ENCODE measurements at places on chromosomes 2 and 18.

GRCh38 chr2:31266804-31267203 lies 32.9 kb downstream of the EHD3 start:
- DNase-seq, result no peak

- no peak for DNase-seq
These were observed 50.6 kb downstream of the MAPRE2 start for GRCh38 chr18:35091841-35092240.

- no peak for DNase-seq
These were observed 336 bp downstream of the THNSL2 start for GRCh38 chr2:88170472-88170892.

DNA sequence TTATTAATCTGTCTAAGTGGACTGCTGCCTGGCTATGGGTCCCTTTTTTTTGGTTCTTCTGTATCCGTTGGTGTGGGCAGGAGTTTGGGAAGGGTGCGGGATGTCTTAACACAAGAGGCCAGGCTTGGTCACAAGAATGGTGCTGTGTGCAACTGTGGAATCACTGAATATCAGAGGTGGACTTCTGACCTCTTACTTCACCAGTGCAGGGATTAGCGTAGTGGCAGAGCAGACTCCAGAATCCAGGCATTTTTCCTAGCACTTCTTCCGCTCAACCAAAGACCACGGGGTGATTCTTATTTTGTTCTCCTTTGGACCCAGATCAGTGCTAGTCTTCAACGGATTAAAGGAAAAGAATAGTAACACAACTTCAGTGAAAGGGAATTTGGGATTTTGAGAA lies 254.3 kb upstream of the TNP1 start:
- DNase-seq, result no peak

GRCh38 chr2:55887351-55887750 lies 36.2 kb downstream of the EFEMP1 start:
- no peak for DNase-seq

DNA sequence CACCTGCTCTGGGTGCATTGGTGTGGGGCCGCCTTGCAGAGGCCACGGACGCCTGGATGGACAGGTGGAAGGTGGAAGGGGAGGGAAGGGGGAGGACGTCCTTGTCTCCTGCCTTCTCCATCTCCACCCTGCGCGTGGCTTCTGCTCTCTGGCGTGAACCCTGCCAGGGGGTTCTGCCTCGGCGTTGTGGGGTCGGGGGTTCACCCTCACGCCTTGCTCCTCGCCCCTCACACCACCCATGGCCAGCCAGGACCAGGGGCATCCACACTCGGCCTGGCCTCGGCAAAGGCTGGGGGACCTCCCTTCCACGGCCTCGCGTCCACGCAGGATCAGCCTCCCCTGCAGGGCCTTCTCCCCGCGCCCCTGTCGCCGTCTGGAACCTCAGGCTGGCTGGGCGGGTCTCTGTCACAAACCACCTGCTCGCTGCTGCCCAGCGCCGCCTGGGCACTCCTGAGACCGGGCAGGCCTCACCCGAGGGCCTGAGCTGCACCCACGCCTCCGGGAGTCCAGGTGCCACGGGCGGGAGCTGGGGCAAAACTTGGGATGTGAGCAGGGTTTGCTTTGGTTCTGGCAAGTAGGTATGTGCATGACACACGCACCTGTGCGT lies 655.9 kb downstream of the GALR1 start:
- DNase-seq, result no peak

DNA sequence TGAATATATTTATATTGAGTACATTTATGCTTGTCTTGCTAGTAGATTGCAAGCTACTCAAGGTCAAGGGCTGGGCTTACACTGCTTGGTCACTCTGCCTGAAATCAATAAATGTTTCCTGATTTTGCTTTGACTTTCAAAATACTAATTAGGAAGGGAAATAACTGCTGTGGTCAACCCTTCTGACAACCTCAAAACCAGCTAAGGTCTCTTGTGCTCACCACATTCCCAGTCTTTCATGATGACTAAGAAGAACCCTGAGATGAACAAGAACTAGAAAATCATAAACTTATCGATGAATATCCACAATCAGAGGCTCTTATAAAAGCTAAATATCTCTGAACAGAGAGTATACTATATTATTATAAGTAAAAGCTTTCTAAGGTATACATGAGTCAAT lies 33.3 kb downstream of the ABCB11 start:
- no peak for DNase-seq

Data from NCI-H1436 treated with DMSO at 0.1 percent for 48 hours (cell line).